ENCODE measurements at places on chromosomes 16 and 17.

DNA sequence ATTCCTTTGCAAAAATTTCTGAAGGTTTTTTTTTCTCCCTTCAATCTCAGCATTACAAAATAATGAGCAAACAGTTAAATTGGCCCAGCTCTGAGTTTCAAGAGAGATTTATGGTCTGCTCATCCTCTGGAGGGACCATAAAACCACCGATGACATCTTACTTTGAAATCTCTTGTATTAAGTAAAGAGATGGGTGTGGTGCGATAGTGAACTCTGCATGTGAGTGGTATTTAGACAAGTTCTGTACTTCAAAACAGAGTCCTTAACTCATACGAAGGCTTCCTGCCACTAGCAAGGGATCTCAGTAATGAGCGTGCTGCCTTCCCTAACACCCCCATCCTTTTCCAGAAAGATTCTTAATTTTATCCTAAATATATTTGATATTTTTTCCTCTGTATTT is 2.1 kb downstream of the FAM20A start:
- peak; percentile 94 for DNase-seq

DNA sequence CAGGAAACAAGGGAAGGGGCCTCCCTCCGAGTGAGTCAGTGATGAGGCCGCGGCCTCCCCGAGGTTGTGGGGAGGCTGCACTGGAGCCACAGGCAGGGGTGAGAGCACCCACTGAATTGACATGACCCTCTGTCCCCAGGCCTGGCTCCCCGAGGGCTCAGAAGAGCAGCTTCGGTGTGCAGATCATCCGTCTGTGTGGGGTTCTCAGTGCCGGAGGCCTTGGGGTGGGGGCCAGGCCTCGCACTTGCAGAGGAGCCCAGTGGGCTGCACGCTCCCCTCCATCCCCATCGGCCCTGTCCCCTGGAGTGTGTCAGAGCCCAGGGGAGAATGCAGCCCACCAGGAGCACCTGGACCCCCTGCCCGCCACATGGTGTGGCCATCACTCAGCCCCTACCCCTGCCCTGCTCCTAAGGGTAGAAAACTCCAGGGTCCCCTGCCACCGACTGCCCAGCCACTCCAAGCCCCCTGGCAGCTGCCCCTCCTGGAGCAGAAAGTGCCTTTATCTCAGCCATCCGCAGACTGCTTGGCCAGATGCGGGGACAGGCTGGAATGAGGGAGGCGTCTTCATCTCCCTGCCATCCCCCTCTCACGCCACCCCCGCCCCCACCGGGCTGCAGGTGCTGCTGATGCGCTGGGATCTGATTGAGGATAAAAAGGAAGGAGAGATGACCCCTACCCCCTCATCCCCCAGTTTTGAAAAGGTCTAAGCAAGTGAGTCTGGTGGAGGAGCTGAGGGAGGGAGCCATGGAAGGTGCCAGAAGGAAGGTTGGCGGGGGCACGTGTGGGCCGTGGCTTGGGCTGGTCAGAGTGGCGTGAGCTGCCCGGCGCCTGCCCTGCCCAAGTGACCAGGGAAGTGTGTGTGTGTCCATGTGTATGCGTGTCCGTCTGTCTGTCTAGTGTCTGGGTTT is 358.3 kb downstream of the SEC14L1 start:
- DNase-seq: peak; percentile 80

DNA sequence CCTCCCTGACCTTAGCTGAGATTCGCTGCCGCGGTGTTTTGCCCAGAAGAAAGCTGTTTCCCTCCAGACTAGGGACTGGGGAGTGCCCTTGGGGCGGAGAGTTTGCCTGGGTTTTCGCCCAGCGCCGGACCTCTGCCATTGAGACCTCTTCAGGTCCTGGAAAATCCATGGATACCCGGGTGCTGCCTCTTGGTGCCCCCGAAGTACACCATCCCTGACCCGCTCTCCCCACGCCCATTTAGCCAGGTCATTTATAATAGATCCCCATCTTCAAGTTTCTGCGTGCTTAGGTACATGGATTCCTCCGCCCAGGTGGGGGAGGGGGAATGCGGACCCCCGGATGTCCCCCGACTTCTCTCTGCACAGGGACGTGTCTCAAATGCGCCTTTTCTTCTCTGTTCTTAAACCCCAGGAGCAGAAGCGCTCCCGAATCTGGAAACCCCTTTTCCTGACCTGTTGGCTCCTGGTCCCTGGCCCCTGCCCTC is 15.0 kb upstream of the CBX8 start:
- DNase-seq: no peak

DNA sequence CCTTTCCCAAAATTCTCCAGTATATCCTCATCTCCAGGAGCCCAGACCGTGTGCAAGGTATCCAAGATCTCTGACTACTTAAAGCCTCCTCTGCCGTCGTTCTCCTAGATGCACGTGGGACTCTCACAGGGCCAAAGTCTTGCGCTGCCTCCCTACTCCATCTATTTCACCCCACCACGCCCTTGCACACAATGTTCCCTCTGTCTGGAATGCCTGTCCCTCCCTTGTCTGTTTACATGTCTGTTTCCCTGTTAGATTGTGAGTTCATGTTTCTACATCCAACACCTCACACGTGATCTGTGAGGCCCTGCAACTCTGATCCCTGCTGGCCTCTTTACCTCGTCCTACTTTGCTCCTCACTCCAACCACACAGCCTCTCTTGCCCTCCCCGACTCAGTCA is 4.9 kb upstream of the FZD2 start:
- DNase-seq: no peak
